ENCODE measurements at places on chromosomes 6 and 20.

GRCh38 chr6:22697306-22697705, 127.9 kb downstream of the HDGFL1 start:
- no peak for DNase-seq

GRCh38 chr20:24965065-24965919, 16.2 kb downstream of the CST7 start:
- no peak for DNase-seq

GRCh38 chr20:34377072-34377847, 14.2 kb downstream of the ITCH start:
- DNase-seq, result no peak

DNA sequence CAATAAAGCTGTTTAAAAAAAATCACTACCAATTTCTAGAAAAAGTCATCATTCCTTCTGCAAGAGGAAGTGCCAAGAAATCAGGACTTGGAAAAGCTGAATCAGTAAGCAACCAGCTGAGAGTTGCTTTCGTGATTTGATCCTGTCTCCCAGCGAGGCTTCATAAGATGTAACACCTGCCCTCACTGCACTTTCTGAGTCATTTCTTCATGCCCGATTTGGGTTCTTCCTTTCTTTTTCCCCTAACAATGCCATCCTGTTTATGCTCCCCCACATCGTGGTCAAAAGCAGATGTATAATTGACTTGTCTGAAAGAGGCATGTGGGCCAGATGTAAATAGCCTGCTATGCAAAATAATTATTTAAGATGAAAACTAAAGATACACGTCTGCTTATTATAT, 52.1 kb downstream of the RIPOR2 start:
- no peak for DNase-seq

DNA sequence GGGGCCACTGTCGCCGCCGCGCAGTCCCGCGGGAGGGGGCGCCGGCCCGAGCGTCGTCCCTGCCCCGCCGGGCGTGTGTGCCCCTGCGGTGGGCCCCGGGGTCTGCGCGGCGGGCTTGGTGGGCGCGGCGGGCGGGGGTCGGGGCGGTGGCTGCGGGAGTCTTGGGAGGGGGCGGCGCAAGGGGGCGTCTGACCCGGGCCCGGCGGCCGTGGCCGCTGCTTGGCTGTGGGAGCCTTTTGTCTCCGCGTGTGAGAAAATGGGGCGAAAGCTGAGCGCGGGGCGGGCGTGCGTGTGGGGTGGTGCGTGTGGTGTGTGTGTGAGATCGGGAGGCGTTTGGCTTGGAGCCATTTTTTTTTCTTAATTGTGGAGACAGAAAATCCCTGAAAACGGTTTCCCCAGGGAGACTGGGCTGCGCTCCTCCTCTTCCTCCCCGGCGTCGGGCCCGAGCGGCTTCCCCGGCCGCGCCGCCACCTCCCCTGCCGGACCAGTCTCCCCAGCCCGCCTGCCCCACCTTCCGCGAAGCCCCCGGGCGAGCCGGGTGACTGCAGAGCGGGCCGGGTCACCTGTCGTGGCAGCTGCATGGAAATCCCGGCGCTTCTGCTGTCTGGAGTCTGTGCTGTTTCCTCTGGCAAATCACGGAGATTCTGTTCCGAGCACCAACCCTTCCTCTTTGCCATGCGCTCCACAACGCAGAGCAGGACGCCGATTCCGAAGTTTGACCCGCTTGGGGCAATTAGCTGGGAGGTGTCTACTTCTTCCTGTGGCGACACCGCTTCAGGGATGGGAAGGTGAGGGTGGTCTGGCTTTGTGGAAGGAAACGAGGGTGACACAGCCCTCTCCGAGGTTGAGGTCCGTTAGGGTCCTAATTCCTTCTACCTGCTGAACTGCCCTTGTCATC, 64.4 kb downstream of the GTF2H5 start:
- DNase-seq, result peak; percentile 51

- no peak for DNase-seq
Measured at GRCh38 chr6:37745748-37746147, 48.1 kb upstream of the MDGA1 start.

DNA sequence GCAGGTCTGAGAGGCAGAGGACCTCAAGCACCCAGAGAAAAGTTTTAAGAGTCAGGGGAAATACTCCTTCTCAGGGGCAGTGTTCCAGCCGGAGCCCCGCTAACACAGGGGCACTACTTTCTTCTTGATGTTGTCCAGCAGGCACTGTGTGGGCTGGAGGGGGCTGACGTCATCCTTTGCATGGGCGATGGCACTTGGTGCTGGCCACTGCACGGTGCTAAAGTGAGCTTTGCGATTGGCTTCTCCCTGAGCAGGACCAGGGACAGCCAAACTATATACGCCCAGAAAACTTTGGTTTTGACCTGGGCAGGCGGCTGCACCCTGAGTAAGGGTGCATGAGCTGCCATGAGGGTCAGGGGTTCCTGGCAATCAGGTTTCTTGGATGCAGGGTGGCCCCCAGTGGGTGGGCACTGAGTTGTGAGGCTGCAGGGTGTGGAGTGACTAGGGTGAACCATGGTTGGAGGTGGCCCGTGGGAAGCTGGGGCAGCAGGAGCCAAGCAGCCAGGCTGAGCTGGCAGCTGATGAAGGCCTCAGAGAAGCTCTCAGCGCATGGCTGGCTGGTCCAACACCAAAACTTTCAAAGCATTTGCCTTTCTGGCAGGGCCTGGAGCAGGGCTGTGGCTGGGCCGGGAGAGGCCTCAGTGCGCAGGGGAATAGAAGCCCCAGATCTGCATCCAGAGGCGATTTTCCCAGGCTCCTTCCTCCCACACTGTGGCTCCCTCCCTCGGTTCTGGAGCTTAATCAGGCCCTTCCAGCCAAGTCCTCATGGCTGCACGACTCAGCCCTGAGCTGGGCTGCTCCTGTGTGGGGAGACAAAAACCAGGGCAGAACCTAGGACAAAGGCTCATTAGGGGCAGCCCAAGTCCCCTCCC, 18.3 kb downstream of the MRPS18A start:
- DNase-seq, result no peak

DNA sequence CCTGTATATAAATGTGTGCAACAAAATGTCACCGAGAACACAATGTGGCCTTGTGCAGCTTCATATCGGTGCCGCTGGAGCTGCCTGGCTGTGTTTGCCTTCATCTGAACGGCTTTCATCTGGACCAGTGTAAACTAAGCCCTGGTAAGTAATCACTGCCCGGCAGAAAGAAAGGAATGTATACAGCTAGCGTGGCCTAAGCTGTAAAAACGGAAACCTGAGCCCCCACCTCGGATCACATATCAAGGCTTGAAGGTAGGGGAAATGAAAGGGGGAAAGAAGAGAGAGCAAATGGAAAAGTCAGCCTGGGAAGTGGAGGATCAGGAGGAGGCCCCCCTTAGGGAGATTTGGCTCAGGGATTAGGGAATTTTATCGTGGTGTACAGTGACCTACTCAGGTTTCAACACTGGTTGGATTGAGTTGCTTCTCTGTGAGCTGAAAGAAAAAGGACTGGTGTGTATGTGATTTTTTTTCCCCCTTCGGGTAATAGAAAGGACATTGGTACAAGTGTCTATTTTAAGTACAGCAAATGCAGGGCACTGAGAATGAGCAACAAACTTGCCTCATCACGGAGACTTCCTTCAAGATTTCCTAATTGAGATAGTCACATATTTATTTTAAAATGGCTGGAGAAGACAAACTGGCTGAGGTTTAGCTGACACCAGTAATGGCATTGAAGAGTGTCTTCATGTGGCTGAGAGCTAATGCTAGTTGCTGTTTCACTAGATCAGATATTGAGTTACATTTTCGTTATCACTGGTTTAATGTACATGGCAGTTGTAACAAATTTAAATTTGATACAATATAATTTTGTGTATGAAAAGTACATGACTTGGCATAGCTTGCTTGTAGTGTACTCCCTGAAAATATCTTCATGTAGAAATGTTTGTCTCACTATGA, 3.5 kb downstream of the SOBP start:
- DNase-seq, result peak; percentile 77

DNA sequence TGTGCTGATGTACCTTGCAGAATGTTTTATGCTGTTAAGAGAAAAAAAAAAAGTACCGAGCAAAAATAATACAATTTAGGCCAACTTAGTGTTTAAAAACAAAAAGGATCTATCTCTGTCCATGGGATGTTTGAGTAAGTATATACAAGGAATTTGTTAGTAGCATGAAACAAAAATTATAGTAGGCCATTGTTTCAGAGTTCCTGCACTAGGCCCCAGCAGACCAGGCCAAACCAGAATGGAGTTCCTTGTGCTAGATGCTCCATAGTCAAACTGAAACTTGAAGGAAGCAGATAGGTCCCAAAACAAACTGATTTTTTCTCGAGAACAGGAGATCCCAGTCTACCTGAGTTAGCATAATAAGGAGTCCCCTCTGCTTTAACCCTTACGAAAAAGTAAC, 72.5 kb downstream of the SNX9 start:
- DNase-seq, result peak; percentile 38

DNA sequence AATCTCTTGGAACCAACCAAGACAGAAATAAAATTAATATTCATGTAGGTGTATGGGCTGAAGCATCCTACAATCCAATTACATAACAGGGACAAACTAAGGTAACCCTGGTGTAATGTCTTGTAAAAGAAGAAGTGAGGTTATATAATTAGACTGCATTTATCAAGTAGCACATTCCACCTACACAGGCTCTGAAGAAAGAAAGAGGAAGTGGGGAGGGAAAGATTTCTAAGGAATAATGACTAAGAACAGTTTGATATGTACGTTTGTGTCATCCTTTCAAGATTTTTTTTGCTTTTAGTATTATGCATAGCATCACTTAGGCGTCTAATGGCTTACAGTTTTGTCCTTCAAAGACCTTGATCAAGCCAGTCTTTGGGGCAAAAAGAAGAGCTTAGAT, 139.7 kb downstream of the PLCB1 start:
- no peak for DNase-seq

DNA sequence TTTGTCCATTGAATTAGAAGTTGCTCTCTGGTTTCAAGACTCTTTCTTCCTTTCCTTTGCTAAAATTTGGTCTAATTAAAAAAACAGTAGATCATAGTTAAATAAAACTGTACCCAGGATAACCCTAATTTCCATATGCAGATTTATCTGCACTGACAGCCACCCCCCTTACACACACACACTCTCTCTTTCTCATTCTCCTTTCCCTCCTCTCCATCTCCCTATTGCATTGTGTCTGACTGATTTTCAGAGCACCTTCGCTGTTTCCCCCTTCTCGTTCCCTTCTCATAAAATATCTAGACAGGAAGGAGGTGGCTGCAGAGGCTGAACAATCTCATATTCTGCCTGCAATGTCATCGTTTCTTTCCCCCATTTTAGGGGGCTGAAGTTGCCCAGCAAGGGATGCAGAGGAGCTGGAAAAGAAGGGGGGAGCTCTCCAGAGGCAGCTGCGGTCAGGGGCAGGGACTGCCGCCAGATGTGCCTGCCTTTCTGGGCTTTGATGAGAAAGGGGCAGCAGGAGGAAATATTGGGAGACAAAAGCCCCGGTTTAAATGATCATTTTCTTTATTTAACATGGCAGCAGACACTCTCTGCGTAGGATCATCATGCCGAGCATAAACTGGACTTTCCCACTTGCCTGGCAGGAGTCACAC, 22.5 kb upstream of the MMS22L start:
- DNase-seq, result no peak

- peak; percentile 0 for DNase-seq
Measured at GRCh38 chr20:1576641-1577040, 19.1 kb upstream of the SIRPD start.

- DNase-seq, result no peak
Measured at GRCh38 chr6:54879188-54879985, 32.8 kb downstream of the FAM83B start.

DNA sequence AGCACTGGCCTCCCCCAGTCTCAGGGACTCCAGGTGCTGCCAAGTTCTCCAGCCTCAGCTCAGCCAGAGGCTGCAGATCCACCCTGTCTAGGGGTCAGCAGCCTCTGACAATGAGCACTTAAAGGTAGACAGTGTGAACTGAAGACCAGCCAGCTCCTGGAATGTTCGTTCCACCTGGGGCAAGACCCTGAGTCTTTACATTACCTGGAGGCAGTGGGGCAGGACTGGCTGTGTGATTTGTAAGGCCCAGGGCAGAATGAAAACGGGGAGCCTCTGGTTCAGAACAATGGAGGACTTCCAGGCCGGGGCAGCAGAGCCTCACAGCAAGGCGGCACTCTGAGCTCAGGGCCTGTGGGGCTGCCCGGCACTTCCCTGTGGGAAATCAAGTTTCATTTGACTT, 65.0 kb downstream of the CTCFL start:
- no peak for DNase-seq

DNA sequence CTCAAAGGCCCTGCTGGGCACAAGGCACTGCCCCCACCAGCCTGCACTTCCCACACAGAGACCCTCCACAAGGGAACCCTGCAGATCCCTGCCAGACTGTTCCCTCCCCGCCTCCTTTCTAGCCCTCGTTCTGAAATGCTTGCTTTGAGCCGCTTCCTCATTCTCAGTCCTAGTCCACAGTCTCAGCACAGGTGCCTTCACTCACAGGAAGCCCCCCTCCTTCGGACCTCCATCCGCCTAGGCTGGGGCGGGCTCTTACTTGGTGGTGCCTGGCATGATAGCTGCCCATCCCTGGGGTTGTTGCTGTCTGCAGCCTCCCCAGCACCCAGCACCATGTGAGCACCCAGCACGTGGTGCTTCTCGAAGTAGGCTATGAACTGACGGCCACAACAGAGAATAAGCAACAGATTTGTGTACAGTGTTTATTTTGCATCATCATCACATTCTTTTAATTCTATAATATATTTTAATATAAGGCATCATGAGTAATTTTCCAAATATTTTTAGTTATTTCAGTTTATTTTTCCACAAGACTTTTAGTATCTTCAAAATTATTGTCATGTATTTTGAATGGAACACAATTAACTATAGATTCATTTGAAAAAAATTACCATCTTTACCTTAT, 12.3 kb downstream of the CST5 start:
- no peak for DNase-seq

- DNase-seq, result no peak
Measured at GRCh38 chr6:13431861-13432465, 55.4 kb downstream of the GFOD1 start.

DNA sequence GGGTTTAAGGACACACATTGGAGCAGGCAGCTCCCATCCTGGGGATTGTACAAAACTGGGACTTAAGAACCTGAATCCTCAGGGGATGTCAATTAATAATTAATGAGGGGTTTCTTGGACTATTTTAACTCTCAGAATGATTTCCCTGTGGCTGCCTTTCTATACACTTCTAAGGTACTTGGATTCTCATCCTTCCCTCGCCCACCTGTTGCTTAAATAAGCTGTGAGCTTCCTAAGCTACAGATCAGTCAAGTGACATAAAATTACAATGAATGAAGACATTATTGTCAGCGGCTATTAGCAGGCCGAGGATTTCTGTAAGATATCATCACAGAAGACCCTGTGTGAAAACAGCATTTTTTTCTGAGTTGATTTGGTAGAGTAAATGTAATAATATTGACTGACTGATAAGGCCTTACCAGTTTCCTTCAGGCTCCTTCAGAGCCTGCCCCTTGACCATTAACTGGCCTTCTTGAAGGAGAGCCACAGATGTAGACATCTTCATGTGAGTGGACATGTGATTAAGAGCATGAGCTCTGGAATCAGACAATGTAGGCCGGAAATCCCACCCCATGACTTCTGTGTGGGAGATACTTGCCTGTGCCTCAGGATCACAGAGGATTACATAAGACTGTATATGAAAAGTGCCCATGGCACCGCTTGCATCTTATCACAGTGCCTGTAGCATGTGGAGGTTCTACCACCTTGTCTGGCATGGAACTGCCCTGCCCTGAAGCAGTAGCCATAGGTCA, 101.7 kb downstream of the TULP4 start:
- peak; percentile 77 for DNase-seq

All from SK-MEL-5 (cell line).